Placental epithelial cell (primary cell): ENCODE measurements at places on chromosomes 2 and 18. TPM values are rescaled to one million over a fixed set of nuclear protein-coding genes. Genes with fewer than 3 reads are reported as not detected.

Gene CYB5A
- total RNA-seq = 1.2 and 2.7 TPM in 2 replicates

Gene SERPINB3
- not detected in 2 replicates for total RNA-seq

Gene SLC14A1
- total RNA-seq = 0.65 TPM in 1 of 2 replicates, not detected in the other

Gene ZNF407
- 17.9 and 20.4 TPM in 2 replicates for total RNA-seq

Gene AGXT
- total RNA-seq = not detected in 2 replicates

Gene UGT1A10
- not detected in 2 replicates for total RNA-seq

Gene WIPF1
- 13.7 TPM in 2 replicates for total RNA-seq

Gene DPP10
- 0.11 TPM in 1 of 2 replicates, not detected in the other for total RNA-seq

Gene HOXD11
- not detected in 2 replicates for total RNA-seq

Gene STON1
- 6.0 and 8.6 TPM in 2 replicates for total RNA-seq

Gene MYO5B
- total RNA-seq = 20.7 and 33.8 TPM in 2 replicates

Gene NGEF
- 0.79 and 2.8 TPM in 2 replicates for total RNA-seq

Gene ATP8B1
- 16.5 and 18.4 TPM in 2 replicates for total RNA-seq

Gene SERPINB10
- not detected in 2 replicates for total RNA-seq

Gene WDCP
- total RNA-seq = 5.1 and 9.1 TPM in 2 replicates

Gene SDC1
- total RNA-seq = 120 and 268 TPM in 2 replicates

Gene RUFY4
- total RNA-seq = not detected in 2 replicates

Gene ALK
- under 0.01 TPM in 2 replicates for total RNA-seq

Gene CELF4
- 0.39 TPM in 1 of 2 replicates, not detected in the other for total RNA-seq

Gene MAPK4
- 5.9 and 7.5 TPM in 2 replicates for total RNA-seq

Gene SULT1C3
- total RNA-seq = not detected in 2 replicates

Gene DPP4
- 83.2 and 98.4 TPM in 2 replicates for total RNA-seq

Gene G6PC2
- total RNA-seq = not detected in 2 replicates

Gene CD28
- total RNA-seq = not detected in 2 replicates

Gene POTEJ
- total RNA-seq = not detected in 2 replicates

Gene ANKRD62
- not detected in 2 replicates for total RNA-seq

Gene ACMSD
- total RNA-seq = not detected in 2 replicates

Gene LINC00305
- total RNA-seq = not detected in 2 replicates

Gene CDH7
- not detected in 2 replicates for total RNA-seq

Gene MAP3K19
- not detected in 2 replicates for total RNA-seq

Gene NMUR1
- not detected in 2 replicates for total RNA-seq

Gene PTMA
- total RNA-seq = 378 and 448 TPM in 2 replicates

Gene PPM1G
- 47.9 and 50.6 TPM in 2 replicates for total RNA-seq

Gene SALL3
- total RNA-seq = 0.11 and 0.39 TPM in 2 replicates

Gene PTPRN
- total RNA-seq = under 0.01 and 0.11 TPM in 2 replicates

Gene PAX3
- not detected in 2 replicates for total RNA-seq
